Fibroblast of lung (primary cell): ENCODE measurements at places on chromosomes 12 and 14.
A peak's percentile ranks its signal among the peaks of the same experiment; 100 is the strongest.

DNA sequence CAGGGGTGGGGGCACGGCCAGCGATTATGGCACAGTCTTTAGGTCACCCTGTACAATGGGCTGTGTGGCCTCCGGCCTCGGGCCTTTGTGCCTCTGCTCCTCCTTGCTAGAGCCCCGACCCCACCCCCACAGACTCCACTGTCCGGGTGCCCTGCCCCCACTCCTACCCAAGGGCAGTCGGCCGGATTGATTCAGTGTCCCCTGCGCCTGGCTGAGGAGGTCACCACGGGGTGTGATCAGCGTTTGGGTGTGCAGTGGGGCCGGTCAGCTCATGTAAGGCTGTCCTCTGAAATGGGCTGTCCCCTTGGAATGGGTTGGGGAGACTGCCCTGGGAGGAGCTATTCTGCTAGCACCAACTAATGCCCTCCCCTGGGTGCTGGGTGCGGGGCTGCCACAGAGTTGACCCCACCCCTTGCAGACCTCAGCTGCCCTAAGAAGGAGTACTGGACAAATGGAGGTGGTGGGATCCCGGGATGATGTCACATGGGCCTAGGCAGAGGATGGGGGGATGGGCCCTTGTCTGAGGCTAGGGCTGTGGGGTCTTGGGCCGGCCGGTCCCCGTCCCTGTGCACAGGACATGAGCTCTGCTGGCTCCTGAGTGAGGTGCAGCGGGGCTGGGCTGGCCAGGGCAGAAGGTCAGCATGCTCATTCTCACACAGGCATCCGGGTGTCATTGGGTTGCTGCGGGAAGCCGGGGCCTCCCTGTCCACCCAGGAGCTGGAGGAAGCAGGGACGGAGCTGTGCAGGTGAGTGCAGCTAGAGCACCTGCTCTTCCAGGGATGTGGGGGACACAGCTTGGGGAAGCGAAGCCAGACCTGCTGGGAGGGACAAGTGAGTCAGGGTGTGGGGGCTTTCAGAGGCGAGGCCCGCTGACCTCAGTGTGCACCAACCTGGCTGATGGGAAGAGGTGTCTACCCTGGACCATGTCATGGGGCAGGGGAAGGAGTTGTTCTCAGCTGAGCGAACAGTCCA lies 23.4 kb downstream of the ASPG start:
- DNase-seq, result no peak

DNA sequence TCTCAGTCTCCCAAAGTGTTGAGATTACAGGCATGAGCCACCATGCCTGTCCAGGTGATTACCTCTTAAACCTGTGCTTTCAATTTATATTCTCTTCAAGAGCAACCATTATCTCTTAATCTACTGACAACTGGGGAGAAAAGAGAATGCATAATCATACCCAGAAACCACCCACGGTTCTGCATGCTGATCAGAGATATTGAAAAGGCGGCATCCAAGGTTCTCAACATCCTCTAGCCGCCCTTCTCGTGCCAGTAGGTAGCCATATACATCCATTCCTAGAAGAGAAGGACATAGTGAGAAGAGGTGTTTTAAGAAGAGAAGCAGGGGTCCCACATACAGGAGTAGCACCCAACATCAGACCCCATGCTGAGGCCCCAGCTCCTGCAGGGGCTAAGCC lies 20.8 kb downstream of the ANAPC7 start:
- DNase-seq, result no peak

- DNase-seq, result no peak
Observed at GRCh38 chr12:47967461-47968321, 4.3 kb downstream of the TMEM106C start.

GRCh38 chr14:74807853-74808545 lies 44.9 kb downstream of the YLPM1 start:
- peak; percentile 15 for DNase-seq

DNA sequence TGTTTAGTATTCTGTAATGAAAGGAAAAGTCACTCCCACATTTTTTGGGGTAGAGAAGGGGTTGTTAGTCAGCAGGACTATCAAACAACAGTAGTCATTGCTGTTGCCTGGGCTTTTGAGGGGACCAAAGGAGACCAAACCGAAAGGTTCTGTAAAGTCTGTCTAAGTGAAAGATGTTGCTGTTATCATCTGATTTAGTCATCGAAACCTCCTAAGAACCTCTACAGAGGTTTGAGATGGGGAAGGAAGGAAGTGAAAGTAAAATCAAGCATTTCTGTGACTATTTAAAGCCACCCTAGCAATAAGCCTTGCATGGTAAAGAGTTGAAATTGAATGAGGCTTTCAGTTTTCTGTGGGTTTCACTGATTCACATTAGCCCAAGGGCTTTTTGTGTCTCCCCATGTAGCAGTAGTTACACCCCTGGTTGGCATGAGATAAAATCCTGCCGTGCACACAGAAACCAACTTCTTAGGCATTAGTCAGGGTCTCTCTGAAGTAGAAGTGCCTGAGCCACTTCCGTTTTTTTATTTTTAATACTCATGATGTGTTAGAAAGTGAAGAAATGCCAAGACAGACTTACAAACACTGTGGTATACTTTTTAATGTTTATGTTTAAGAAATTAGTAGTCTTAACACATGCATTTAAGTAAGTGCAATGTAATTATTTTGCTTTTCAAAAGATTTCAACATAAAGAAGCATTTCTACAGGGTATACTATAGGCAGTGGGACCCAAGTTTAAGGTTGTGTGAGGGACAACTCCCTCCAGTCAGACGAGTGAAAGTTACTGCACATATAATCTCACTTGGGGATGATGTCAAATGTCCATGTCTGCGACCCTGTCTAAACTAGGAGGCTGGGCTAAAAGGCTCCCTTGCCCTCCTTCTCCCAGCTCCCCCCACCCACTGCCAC lies 50.4 kb downstream of the DYRK2 start:
- peak; percentile 67 for DNase-seq

DNA sequence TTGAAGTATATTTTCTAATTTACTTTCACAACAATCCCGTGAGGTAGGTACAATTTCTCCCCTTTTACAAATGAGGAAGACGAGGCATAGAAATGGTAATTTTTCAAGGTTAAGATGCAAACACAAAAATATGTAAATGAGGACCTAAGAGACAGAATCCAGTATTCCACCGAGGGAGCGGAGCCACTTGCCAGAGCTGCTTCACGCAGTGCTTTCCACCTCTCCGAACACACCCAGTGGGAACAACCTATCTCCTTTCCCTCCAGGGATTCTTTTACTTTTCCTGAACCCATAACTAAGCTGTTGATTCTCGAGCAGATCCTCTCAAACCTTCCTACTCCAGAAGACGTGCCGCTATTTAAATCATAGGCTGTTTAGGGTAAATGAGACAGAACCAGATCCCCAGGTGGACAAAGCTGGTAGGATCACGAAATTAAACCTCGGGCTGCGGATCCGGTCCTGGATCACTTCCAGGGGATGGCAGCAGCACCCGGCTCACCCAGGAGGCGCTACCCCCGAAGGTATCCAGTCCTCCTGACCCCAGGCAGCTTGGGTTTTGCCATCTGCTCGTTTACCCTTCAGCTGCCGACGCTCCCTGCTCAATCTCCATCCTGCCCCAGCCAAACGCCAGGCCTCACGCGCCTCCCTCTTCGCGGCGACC lies 1.5 kb downstream of the DDHD1 start:
- peak; percentile 41 for DNase-seq

GRCh38 chr12:72612171-72612570 lies 340.0 kb downstream of the TRHDE start:
- DNase-seq, result no peak

DNA sequence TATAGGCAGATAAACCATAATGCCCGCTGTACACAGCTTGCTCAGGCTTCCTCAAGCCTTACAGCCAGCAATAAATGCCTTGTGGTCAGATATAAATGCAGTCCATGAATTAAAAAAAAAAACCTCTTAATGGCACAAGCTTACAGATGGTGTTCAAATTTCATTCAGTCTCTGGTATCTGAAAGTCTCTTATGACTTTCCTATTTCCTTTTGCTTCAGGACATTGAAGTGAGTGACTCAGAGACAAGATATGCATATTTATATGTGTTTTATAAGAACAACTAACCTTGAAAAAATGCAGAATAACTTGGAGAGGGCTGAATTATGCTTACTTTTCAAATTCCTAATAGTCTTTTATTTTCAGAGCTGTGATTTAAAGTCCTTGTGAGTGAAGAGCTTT lies 426.9 kb upstream of the MIS18BP1 start:
- DNase-seq, result peak; percentile 72

DNA sequence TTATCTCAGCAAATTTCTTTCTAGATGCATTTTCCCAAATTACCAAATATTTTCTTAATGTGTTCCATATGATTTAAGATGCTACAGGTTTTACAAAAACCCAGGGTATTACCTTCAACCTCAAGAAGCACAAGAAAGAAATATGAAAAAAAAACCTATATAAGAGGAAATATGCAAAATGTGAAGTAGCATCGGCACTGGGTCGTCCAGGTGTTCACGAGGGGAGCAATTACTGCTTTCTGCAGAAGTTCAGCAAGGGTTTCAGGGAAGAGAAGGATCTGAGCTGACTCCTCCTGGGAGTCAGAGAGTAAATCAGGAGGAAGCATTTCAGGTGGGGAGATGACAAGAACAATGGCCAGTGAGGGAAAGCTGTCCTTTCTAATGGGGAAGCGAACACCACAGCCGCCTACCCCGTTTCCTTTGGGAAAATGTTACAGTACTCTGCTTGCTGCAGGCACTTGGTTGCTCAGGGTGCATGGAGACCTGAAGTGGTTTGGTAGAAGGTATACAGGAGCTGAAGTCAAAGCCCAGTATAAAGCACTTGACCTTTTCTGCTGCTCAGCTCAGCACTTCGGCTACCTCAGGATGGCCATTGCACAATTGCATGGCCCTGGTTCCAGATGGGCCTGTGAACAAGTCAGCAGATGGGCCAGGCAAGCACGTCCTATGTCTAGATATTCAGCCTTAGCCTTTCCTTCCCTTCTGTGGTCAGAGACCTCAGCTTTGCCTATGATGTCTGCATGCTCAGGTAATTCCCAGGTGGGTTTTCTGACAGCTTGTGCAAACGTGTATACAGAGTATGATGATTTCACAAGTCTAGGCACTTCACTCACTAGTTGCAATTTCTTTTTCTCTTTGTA lies 155.6 kb downstream of the PAX9 start:
- no peak for DNase-seq

- DNase-seq, result peak; percentile 59
Observed at GRCh38 chr12:47238669-47239114, 158.9 kb upstream of the AMIGO2 start.

- no peak for DNase-seq
Observed at GRCh38 chr12:108325018-108325358, 14.1 kb downstream of the CMKLR1 start.

GRCh38 chr14:94494085-94494484 lies 15.2 kb downstream of the SERPINA12 start:
- DNase-seq, result no peak

DNA sequence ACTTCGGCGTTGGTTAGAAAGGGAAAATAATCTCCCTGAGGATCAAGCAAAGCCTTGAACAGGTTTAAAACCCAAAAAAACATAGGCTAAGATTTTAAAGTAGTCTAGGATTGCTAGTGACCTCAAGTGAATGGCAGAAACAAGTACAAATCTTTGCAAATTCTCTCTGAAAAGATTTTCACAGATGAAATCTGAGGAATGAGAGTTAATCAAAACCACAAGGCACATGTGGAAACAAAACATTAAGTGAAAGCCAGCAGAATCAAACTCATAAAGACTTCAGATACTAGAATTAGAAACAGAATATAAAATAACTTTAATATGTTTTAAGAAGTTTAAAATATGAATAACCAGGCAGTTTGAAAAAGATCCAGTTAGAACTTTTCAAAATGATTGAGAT lies 52.2 kb upstream of the CFL2 start:
- peak; percentile 16 for DNase-seq

- peak; percentile 83 for DNase-seq
Observed at GRCh38 chr12:26789731-26790644, 43.0 kb downstream of the ITPR2 start.

DNA sequence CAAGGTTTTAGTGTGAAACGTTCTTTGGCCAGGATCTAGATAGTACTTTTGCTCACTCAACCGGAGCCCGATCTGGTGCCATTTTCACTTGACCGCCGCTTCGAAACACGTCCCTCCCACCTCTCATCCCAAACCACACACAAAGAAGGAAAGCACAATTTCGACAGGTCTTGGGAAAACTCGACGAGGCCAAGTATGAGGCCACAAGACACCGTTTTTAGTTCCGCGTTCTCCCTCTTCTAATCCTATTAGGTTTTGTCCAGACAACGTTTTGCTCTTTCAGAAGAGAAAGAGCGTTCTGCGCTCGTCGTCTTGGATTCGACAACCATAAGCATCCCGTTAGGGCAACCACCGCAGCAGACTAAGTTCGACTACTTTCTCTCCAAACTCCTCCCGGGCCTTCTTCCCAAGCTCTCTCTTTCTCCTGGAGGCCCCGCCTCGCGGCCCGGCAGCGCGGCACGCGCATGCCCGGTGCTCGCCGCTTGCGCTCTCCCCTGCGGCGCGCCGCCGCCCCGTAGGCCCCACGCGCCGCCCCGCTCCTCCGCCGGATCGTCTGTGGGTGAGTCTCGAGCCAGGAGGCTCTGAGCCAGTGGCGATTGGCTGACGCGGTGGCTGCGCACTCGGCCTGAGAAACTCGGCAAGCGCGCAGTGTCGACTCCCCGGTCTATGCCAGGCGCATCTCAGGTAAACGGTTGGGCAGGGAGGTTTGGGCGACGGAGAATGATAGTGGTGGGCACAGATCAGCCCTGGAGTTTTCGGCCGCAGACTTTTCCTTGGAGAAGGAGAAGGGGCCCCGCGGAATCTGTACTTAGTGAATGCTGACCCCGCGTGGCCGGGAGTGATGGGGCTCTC lies at the start of gene MIPOL1:
TSS of gene MIPOL1 (plus strand) at position 517 of the 852 bp plus-strand sequence. CDS start 49,952 bp downstream, outside the sequence.
- peak; percentile 92 for DNase-seq

GRCh38 chr12:100186071-100186470 lies 14.5 kb upstream of the ACTR6 start:
- DNase-seq, result no peak

DNA sequence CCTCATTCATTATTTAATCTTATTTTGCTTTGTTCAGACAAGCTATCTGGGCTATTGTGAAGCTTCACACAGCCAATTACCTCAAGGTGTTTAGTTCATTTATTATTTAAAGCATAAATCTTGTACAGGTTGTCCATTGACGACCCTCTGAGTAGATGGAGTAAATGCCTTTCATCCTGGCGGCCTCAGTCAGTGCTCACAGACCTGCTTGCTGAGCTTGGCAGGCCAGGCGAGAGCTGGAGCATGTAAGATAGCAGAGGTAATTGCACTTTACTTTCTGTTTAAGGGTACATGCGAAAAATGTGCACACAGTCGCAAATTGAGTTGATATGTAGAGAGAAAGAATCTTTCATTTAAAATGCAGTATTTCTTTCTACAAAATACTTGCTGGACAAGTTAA lies 224.4 kb downstream of the NPAS3 start:
- peak; percentile 11 for DNase-seq

DNA sequence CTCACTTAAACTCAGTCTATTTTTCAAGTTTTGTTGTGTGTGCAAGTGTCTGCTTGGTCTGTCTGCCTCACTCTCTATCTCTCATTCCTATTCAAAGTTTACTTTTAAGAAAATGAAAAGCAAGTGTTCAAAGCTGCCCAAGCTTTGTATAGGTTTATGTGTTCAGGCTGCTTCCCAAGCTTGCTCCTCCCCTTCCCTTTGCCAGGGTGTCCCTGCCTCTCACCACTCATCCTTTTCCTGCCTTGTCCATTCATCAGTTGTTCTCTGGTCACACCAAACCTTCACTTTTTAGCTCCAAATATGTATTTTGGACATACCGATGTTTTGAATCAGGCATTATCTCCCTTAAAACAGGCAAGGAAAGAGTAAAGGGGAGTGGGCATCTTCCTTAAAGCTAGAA lies 41.3 kb downstream of the STK38L start:
- DNase-seq, result peak; percentile 51

GRCh38 chr14:53743371-53743770 lies 213.3 kb downstream of the BMP4 start:
- DNase-seq, result no peak

GRCh38 chr12:5489760-5490406 lies 58.0 kb downstream of the NTF3 start:
- DNase-seq, result no peak
